ENCODE measurements at places on chromosomes 4 and X. TPM values are rescaled to one million over a fixed set of nuclear protein-coding genes. Genes with fewer than 3 reads are reported as not detected.

SLC9A6 gene
- total RNA-seq, result 14.1 TPM

TLL1 gene
- 10.0 TPM for total RNA-seq

ENAM gene
- 6.7 TPM for total RNA-seq

SNCA gene
- 8.4 TPM for total RNA-seq

CFAP47 gene
- 1.4 TPM for total RNA-seq

CSAG1 gene
- not detected for total RNA-seq

FHIP1A gene
- 16.5 TPM for total RNA-seq

H2BW2 gene
- total RNA-seq, result not detected

PCSK1N gene
- total RNA-seq, result 131 TPM

TLR1 gene
- 18.0 TPM for total RNA-seq

TEX13A gene
- not detected for total RNA-seq

CT45A1 gene
- total RNA-seq, result not detected

Data from kidney (tissue), 22 donors.